CD4-positive, alpha-beta T cell treated with Interleukin-21 for 1 hour (primary cell): ENCODE measurements at places on chromosomes 13 and 19.

DNA sequence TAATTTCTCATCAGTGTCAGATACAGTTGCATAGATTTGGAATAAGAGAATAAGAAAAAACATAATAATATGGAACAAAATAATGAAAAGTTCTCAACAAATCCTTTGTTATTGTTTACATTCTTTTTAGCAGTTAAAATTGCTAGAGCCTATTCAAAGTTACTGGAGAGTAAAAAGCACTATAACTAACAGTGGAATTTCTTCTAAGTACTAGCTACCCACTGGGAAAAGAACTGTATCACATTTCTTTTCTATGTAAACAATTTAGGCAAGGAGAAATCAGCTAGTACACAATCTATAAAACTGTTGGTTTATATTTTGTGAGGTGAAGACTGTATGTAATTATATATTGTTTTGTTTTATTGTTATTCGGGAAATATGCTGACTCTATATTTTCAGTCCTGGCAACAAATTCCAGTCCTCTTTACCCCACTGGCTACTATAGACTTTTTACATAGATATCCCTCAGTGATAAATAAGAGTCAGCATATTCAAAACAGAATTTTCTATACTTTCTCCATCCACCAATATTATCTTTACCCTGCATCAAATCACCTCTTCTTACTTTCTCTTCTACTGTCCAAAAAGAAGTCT lies 222.0 kb downstream of the PCDH9 start:
- no peak for DNase-seq

GRCh38 chr13:72963762-72964161 lies 95.0 kb upstream of the KLF5 start:
- no peak for DNase-seq

GRCh38 chr13:22422023-22422422 lies 751.1 kb downstream of the FGF9 start:
- no peak for DNase-seq

GRCh38 chr13:27293076-27293691 lies 22.6 kb downstream of the RASL11A start:
- DNase-seq = peak; percentile 15

GRCh38 chr13:94480672-94481145 lies 1.2 kb upstream of the DCT start:
- no peak for DNase-seq

DNA sequence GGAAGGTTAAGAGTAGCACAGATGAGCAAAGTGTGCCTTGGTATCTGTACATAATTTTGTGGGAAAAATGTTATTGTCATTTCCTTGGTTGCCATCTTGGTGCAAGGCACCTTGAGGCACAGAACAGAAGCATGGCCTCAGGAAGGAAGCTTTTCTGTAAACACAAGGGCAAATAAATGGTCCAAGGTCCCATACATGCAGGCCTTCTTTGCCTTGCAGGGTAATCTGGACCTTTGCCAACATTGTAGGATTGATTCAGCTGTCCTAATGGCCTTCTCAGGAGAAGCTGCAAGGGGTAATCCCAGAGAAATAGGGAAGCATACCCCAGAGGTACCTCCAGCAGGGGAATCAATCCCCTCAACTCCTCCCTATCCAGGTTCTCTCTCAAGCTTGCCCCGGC lies 9.0 kb upstream of the MLLT1 start:
- DNase-seq = no peak

DNA sequence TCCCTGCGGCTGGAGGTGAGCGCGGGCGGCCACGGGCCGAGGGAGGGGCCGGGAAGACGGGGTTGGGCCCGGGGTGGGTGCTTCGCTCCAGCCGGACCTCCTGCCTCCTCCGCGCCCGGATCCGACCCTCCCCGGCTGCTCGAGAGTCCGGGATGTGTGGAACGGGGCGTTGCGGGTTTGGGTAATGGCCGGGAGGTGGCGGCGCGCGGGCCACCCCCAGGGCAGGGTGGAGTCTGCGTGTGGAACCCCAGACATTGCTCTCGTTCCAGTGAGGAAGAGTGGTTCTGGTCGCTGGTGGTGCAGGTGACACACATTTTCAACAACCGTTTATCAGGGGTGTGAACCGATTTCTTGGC lies 38.8 kb downstream of the ARHGEF7 start:
- no peak for DNase-seq

- no peak for DNase-seq
Observed at GRCh38 chr19:42942187-42942789, 5.3 kb upstream of the PSG7 start.

- DNase-seq = peak; percentile 31
Observed at GRCh38 chr13:21625366-21625765, 21.4 kb upstream of the MICU2 start.

GRCh38 chr19:14556662-14557188 lies 15.1 kb downstream of the NDUFB7 start:
- peak; percentile 71 for DNase-seq

DNA sequence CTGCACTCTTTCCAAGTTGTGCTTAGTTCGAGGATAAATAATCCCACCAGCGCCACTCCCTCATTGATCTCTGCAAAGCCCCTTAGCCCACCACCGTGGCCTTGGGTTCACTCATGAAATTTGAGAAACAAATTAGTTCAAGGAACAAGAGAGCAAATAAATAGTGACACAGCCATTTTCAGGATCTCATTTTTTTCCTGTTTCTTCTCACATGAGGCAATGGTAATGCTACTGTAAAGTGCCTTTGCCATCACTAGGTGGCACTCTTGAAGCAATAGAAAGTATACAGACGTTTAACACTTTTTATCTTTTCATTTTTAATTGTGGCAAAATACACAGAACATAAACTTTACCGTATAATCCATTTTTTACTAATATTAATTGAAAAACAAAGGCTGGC lies 76.8 kb upstream of the ZNF835 start:
- no peak for DNase-seq

- no peak for DNase-seq
Observed at GRCh38 chr19:17473041-17473440, 2.7 kb downstream of the SLC27A1 start.

DNA sequence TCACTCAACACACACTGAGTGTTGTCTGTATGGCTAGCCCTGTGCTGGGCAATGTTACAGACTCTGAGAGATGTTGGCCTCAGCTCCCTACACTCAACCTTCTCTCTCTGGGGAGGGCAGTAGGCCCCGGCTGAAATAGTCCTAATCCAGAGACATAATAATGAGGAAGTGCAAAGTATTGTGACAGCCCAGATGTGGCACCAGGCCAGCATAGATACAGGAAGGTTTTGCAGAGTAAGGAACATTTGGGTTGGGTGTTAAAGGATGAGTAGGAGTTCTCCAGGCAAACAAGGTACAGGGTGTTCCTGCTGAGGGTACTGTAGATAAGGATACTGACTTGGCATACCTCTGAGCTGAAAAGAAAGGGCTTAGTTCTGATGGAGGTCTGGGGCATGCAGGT lies 2.4 kb downstream of the LIN7B start:
- DNase-seq = no peak

DNA sequence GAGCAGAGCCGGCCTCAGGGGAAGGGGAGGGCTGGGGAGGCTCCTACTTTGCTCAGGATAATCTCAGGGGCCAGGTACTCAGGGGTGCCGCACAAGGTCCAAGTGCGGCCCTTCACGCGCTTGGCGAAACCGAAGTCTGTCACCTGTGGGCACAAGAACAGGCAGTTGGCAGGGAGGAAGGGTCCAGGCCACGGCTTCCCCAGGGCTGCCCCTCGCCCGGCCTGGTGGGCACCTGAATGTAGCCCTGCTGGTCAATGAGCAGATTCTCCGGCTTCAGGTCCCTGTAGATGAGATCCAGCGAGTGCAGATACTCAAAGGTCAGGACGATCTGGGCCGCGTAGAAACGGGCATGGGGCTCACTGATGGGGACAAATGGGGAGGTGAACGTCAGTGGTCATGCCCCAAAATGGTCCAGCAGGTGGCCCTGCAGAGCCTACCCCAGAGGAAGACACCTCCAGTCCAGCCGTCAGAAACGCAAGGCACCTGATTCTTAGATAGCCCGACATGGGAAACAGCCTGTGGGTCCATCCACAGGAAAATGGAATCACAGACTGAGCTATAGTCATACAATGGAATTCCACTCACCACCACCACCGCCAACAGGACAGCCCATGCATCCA lies 7.1 kb upstream of the SAMD1 start:
- DNase-seq = no peak

- DNase-seq = no peak
Observed at GRCh38 chr19:28686756-28687155, 526.2 kb downstream of the UQCRFS1 start.

- peak; percentile 27 for DNase-seq
Observed at GRCh38 chr19:49340069-49340864, 5.1 kb downstream of the CD37 start.

- DNase-seq = no peak
Observed at GRCh38 chr19:50657222-50657669, 8.0 kb downstream of the C19orf81 start.
